ENCODE measurements at places on chromosomes 3 and 15.

DNA sequence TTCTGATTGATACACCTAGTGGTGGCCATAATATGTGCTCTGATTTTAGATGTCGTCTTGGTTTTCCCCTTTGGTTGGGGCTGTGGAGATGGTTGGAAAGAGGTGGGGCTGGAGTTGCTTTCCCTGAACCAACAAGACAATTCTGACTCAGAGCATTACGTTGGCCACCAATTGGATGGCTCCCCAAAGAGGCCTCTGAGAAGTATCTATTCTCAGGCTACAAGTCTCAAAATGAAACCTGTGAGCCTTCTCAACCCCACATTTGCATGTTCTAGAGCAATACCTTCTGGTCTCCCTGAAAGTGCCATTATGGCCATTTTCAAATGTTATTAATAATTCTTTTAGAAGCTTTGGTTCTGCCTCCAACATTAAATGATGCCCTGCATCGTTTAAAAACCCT lies 188.4 kb upstream of the WNT5A start:
- peak; percentile 93 for DNase-seq

DNA sequence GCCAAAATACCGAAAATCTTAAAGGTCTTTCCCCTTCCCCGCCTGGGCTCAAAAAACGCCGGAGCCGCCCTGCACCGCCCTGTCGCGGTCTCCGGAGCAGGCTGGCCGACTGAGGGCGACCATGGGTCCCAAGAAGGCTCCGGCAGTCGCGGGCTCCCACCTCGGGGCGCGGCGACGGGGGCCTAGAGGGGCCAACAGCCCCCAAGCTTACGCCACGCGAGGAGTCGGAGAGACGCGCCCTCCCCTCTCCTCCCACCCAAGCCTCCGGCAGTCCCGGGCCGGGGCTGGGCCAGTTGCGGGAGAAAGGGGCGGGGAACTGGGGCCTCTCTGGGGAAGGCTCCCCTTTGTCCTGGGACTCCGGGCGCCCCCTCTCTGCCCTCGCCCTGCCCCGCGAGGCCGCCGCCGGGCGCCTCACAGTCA lies 69.2 kb downstream of the GOLGA8B start:
- no peak for DNase-seq

DNA sequence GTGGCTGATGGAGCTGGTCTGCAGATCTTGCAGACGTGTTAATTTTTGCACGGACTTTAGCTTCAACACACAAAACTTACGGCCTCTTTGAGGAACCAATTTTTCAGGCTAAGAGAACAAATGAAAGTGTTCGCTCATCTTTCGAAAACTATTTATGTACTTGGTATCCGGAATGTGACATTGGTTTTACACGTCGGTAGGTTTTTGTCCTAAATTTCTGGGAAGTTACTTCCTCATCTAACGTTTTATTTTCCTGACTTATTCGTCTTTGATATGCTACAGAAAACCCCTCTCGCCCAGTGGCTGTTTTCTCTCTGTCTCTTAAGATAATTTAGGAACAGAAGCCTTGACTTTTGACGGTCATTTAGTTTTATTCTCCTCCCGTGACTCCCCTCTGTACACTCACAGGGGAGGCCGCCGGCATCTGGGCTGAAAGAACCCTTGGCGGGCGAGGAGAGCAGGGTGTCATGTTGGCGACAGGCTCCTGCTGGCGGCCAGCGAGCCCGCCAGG lies 834 bp upstream of the GREM1 start:
- no peak for DNase-seq

GRCh38 chr3:188683032-188683521 lies 488.7 kb upstream of the TPRG1 start:
- DNase-seq: no peak

DNA sequence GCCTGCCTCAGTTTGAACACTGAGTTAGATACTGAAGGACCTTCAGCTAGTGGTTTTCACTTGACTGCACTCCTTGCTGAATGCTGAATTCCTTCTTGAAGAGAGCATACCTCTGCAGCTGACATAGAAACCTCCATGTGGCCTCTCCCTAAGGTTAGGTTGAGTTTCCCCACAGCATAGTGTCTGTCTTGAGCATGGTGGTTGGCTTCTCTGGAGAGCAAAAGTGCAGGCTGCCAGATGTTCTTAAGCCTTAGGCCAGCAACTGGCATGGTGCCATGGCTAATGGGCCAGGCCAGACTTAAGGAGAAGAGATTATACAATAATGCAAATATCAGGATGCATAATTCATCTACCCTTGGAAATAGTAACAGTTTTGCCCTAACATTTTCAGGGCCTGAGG lies 545.6 kb upstream of the ZNF385D start:
- no peak for DNase-seq

DNA sequence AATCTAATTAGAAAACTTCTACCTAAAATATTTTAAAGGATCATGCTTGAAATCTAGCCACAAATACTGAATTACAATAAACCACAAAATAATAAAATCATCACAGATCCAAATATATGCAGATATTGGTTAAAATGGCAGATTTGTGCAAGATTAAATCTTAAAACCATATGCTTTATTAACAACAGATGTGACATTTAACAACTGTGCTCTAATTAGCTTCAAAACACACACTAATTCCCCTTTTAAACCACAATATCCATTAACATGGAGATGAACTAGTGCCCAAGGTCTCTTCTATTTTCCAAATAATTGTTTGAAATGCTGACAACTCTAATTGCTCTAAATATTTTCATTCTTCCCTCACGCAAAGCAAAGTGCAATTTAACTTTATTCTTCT lies 1530.3 kb downstream of the SI start:
- no peak for DNase-seq

GRCh38 chr15:51799282-51800252 lies 29.9 kb upstream of the TMOD3 start:
- no peak for DNase-seq

DNA sequence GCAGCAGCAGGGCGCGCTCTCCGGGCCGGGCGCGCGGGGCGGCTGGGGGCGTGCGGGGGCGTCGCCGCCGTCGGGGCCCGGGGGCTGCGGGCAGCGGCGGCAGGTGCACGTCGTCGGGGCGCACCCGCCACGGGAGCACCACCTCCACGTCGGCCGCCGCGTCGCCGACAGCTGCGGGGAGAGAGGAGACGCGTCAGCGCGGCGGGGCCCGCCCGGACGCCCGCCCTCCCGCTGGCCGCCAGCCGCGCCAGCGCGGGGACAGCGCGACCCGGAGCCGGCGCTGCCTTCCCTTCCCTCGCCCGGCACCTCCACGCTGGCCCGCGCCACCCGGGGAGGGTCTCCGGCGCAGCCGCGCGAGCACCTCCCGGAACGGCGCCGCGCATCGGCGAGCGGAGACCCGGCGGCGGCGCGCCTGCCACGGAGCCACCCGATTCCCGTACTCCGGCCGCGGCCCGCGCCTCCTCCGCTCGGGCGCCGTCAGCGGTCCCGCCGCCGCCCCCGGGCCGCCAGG lies 481 bp downstream of the ADAMTS17 start:
- no peak for DNase-seq

GRCh38 chr15:68706256-68706655 lies 114.4 kb downstream of the ANP32A start:
- no peak for DNase-seq

- DNase-seq: no peak
Observed at GRCh38 chr3:40973141-40973540, 226.2 kb upstream of the CTNNB1 start.

- no peak for DNase-seq
Observed at GRCh38 chr3:198032039-198032936, 72.3 kb downstream of the LMLN start.

DNA sequence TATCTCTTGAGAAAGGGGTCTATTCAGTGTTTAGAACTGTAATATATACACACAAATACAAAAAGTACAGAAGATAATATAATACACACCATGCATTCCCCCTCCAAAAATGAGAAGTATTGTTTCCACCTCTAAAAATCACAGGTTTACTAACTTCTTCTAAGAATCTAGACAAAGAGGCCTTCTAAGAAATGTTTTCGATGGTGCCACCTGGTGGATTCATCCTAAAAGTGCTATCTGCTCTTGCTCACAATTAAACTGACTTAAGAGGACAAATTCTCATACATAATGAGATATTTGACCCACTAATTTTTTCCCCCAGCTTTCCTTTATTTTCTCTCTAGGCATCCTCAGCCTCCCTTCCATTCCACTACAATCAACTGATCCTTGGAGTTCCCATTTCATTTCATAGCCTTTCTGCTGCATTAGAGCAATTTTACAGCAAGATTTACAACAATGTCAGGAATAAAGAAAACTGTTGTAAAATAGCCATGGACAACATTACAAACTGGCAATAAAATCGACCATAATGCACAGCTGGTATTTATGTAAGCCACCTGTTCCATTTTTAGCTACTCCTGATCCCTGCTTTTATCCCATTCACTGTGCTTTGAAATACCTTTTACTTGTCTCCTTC lies 124.6 kb downstream of the ARRDC4 start:
- no peak for DNase-seq

DNA sequence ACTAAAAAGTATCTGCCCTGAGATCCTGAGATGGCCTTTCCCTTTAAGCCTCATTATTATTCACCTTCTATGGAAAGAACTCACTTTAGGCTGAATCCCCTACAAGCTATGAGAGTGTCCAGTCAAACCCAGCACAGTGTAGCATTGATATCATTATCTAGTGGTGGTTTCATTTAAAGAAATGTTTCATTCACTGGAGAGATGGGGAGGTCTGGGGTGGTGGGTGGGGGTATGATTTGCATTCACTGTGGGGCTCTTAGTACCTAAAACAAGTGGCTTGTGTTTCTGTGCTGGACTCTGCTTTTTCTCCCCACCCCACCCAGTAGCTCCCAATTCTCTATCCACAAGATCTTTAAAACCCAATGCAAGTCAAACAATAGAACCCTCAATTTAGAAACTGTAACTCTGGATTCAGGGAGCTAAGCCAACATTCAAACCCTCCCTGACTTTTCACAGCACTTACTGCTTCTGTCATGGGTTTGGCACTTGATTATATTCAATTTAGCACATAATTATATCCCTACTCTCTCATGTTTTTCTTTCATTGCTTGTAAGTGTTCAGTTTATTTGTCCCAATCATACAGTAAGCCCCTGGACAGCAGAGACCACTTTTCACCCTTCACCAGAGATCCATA lies 310.5 kb upstream of the THBS1 start:
- no peak for DNase-seq

DNA sequence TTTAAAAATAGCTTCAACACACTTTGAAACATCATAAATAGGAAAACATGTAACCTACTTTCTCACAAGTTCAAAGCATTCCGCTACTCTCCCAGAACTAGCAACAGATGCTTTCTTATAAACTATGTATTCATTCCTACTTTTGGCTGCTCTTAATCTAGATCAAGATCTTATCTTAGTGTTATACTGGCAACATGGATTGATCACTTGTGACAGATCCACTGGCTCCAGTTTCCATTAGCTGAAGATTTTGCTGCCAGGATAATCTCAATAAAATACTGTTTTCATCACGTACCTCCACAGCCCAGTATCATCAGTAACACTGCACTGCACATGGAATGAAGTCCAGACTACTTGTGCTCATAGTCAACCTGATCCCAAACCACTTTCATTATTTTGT lies 491.7 kb upstream of the AGTR1 start:
- DNase-seq: no peak

DNA sequence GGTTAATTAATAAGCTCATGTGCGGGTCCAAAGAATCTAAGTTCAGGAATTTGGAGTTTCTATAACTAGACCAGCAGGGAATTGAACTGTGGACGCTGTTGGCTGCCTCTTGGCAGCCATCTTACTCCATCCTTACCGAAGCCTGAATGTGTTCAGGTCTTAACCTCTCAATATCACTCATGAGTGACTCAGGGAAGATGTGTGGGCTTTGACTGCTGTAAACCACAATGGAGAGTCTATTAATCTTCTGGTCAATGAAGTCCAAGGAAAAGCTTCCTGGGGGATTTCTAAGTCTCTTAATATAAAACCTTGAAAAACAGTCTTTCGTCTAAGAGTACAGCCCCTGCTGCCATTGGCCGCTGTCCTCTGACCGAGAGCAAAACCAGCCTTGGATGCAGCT lies 46.7 kb upstream of the OXTR start:
- no peak for DNase-seq

- no peak for DNase-seq
Observed at GRCh38 chr3:81550415-81550814, 211.0 kb downstream of the GBE1 start.

DNA sequence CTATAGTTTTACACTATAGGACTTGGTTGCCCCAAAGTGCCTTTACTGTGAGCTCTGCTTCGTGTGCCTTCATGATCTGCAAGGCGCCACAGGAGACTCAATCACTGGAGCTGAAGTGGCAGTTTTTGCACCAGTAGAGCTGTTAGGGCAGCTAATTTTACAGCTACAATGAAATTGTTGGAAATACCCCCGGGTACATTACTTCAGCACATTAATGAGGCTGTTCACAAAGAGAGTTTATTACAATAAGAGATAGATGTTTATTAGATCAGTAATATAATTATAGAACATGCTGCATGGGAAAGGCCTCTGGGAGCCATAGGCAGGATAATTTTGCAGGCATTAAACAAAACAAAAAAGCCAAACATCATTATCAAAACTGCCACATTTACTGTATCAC lies 231.1 kb downstream of the CTNNB1 start:
- no peak for DNase-seq

GRCh38 chr3:172089250-172089649 lies 49.9 kb downstream of the FNDC3B start:
- no peak for DNase-seq

GRCh38 chr3:142366434-142366833 lies 81.4 kb downstream of the XRN1 start:
- no peak for DNase-seq

DNA sequence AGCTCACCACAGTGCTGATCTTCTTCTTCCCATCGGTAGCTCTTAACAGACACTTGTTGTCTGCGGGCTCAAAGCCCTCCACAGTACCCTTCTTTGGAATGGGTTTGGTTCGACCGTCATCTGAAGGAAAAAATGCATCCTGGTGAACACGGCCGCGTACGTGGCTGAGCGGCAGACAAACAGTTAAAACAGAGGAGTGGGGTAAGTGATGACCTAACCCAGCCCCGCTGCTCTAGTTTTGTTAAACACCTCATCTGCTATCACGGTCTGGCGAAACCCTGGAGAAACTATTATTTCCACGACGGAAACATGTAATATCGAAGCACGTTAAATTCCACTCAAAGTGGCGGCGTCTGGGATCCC lies 725 bp downstream of the SRP14 start:
- DNase-seq: no peak

GRCh38 chr15:71273731-71274447 lies 158.6 kb downstream of the THSD4 start:
- DNase-seq: no peak

DNA sequence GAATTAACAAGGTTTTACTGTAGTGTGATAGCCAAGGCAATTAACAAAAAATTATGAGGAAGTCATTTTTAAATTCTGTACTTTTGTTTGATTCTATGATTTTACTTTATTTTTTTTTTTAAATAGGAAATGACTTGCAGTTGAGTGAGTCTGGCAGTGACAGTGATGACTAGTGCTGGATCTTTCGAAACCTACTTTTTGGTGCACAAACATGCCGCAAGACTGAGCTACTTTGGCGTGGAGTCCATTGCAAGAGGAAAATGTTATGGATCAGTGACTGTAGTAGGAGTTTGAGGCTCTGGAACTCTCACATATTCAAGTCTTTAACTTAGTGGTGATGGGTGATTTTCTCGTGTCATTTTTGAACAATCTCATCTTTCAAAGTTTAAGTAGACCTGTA lies 11.6 kb downstream of the EAF1 start:
- no peak for DNase-seq
